Stimulated activated CD8-positive, alpha-beta memory T cell treated with anti-CD3 and anti-CD28 coated beads, Interleukin-4, amount 100 ng/mL, for 1 hour (primary cell): ENCODE measurements at places on chromosomes 16 and 17.

- no peak for DNase-seq
These were observed 547.6 kb downstream of the WWOX start for GRCh38 chr16:78647019-78647418.

- no peak for DNase-seq
These were observed 4.2 kb downstream of the CD300LB start for GRCh38 chr17:74527081-74527480.

GRCh38 chr17:60381958-60382357, 10.0 kb downstream of the USP32 start:
- DNase-seq, result no peak

DNA sequence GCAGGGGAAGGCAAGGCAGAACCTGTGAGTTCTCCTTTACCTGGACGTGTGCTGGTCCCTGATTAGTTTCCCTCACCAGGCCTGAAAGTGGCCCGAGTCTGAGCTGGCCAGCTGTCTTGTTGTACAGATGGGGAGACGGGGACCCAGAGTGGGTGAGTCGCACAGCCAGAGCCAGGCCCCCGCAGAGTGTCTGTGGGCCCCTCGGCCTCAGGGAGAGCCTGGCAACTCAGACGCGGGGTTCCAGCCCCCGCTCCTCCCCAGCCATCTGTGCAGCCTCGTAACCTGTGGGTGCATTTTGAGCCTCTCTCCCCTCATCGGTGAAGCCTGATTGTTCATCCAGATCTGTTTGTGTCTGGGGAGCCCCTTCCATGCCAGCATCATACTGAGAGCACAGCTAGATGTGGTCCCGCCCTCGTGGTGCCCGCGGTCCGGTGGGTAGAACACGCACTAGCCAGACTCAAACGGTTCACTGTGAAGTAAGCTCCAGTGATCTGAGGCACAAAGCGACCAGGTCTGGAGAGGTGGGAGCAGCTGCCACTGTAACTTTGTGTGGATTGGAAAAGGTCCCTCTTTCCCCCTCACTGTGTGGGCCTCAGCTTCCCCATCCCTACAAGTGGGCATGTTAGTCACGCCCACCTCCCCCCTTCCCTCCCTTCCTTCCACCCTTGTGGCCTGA, 6.0 kb upstream of the NDRG4 start:
- no peak for DNase-seq

GRCh38 chr16:14629612-14629918, 495 bp downstream of the PARN start:
- DNase-seq, result no peak

DNA sequence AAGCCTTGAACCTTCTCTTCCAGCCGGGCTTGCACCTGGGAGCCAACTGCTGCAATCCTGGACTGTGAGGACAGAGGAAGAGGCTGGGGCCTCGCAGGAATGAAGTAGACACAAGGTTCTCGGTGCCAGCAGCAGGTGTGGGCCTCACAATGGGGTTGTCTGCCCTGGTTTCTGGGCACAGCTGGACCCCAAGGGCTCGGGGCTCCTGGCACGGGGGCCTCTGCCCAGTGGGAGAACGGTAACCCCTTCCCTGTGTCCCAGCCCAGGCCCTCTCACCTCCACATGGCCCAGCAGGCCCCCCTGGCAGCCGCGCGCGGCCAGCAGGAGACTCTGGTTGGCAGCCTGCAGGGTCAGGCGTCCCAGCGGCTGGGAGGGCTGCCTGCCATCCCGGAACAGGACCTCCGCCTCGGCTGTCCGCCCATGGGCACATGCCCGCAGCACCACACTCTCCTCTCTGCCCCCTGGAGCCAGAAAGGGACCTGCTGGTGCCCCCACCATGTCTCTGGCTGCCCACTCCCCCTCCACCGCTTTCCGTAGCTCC, 46.9 kb downstream of the RMI2 start:
- no peak for DNase-seq

- no peak for DNase-seq
These were observed 24.1 kb upstream of the CDH5 start for GRCh38 chr16:66342294-66342900.

GRCh38 chr17:45296003-45296832, 20.6 kb downstream of the MAP3K14 start:
- no peak for DNase-seq

GRCh38 chr16:88524274-88524972, 45.8 kb upstream of the ZC3H18 start:
- DNase-seq, result no peak

- DNase-seq, result no peak
These were observed 16.1 kb upstream of the NAGS start for GRCh38 chr17:43988301-43988700.

DNA sequence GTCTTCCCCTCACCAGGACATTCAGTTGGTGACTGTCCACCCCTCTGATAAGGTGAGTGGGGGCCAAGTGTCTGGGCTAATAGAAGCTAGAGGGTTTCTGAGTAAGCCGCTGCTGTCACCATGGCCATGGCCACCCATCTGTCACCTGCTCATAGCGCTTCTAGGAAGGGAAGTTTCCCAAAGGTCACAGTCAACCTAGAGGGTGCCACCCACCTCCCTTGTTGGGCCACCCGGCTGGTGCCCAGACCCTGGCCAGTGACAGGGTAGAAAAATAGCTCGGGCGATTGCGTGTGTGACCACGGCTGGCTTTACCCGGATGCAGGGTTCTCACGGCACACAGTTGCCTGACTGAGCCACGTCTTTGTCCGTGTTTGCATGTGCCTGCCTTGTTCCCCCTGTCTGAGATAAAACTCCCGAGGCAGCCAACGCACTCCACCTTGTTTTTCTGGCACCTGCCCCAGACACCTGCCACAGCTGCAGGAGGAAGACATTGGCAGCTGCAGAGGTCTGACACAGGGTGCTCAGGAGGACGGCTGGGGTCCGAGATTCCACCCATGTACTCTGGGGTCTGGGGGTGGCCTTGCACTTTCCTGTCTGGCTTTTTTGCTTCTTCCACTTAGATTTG, 809 bp downstream of the PIRT start:
- no peak for DNase-seq

DNA sequence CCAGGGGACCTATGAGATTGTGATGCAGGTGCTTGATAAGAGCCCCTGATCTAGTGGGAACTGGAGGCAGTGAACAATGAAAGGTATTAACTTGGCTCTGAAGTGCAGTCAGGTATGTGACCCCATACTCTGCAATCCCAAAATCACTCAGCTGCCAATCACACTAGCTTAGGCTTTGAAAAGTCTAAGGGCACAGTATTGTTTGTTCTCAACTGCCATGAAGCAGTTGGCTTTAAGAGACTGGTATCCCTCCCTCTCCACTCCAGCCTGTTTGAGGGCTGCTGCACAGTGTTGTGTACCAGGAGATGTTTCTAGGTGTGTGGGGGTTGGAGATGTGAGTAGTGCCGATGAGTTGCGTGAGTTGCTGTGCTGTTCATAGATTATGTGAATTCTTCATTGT, 2.4 kb downstream of the YPEL2 start:
- no peak for DNase-seq

DNA sequence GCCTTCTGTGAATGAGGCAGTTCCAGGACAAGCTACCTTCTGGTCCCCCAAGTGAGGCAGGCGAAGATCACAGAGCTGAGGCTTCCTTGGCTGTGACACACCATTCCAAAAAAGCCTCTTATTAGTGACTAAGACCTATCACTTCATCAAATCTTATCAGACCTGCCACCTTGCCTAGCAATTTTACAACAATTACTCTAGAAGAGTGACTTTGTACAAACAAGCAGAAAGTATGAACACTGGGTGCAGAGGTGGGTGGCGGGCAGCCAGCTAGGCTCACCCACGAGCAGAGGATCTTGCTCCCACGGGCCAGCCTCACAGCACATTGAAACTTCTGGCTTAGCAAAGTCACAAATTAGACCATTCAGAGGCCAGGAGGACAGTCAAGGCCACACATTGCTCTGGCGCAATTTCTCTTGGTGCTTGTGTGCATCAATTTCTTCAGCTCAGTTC, 2.2 kb upstream of the ICAM2 start:
- DNase-seq, result no peak

DNA sequence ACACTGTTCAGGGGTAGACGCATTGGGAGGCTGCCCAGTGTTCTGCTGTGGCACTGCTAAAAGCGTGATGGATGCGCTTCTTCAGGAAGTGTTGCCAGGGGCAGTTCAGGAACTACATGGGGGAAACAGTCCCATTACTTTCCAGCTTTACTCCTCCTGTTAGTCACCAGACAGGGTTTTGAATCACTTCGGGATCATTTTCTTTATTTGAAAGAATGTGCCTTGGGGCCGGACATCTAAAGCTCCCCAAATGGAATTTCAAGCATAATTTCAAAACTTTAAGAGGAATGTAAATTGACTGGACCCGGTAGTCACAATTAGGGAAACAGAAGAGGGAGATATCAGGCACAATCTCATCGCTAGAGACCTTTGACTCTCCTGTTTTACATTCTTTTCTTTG, 1.3 kb upstream of the KRTAP2-1 start:
- DNase-seq, result no peak
